ENCODE measurements at places on chromosomes 2 and 18.

DNA sequence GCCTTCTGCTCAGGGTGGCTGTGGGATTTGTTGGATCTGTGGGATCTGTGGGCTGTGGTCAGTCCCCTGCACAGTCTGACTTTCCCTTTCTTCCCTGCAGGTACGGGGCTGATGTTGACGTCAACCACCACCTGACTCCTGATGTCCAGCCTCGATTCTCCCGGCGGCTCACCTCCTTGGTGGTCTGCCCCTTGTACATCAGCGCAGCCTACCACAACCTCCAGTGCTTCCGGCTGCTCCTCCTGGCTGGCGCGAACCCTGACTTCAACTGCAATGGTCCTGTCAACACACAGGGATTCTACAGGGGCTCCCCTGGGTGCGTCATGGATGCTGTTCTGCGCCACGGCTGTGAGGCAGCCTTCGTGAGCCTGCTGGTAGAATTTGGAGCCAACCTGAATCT lies 17.5 kb downstream of the ASB1 start:
- no peak for DNase-seq

DNA sequence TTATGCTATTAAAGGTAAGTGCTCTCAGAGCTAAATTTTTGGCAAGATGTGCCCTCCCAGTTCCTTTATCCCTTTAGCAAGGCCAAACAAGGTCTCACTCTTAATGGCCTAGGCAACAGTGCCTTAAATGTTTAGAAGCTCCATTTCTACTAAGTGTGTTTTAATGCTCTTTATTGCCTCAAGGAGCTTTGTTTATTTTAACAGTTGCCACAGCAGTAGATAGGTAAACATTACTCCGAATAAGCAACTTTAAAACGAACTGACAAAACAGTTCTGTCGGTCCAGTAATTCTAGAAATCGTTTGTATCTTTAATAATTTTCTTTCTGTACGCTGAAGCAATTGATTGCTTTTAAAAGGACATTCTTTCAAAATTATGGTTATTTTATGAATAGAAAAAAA lies 74.5 kb downstream of the PIEZO2 start:
- no peak for DNase-seq

- no peak for DNase-seq
Measured at GRCh38 chr2:172226244-172227061, 123.8 kb upstream of the DLX2 start.

DNA sequence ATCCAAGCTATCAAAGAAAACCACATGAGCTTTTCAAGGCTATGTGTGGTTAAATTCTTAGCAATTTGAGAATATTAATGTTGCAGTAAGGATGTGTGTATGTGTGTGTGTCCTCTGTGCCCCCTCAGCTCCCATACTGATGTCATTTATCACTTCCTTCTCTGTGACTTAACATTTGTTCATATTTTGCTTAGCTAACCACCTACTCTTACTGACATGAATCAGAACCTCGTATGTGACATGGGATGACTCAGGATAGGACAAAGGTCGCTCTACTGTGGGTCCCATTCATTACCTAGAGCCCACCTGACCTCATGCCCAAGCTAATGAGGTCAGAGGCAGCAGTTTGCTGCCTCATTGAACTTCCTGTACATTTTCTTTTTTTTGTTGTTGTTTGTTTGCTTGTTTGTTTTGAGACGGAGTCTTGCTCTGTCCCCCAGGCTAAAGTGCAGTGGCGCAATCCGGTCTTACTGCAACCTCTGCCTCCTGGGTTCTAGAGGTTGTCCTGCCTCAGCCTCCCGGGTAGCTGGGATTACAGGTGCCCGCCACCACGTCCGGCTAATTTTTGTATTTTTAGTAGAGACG lies 36.3 kb downstream of the MOGAT1 start:
- no peak for DNase-seq

GRCh38 chr18:9102508-9103375 lies at the start of gene NDUFV2:
Gene NDUFV2, plus strand, starts transcription at chr18:9102699. Its CDS starts 45 bp downstream, at chr18:9102744.
- peak; percentile 92 for DNase-seq

GRCh38 chr2:69465513-69466456 lies 28.6 kb upstream of the NFU1 start:
- DNase-seq, result no peak

GRCh38 chr2:240598311-240598911 lies 11.9 kb downstream of the CAPN10 start:
- DNase-seq, result no peak

GRCh38 chr2:236051351-236051750 lies 116.8 kb downstream of the GBX2 start:
- DNase-seq, result no peak

GRCh38 chr2:206311026-206311425 lies 36.6 kb downstream of the ZDBF2 start:
- no peak for DNase-seq

GRCh38 chr18:23249348-23249747 lies 114.1 kb downstream of the CABLES1 start:
- no peak for DNase-seq

DNA sequence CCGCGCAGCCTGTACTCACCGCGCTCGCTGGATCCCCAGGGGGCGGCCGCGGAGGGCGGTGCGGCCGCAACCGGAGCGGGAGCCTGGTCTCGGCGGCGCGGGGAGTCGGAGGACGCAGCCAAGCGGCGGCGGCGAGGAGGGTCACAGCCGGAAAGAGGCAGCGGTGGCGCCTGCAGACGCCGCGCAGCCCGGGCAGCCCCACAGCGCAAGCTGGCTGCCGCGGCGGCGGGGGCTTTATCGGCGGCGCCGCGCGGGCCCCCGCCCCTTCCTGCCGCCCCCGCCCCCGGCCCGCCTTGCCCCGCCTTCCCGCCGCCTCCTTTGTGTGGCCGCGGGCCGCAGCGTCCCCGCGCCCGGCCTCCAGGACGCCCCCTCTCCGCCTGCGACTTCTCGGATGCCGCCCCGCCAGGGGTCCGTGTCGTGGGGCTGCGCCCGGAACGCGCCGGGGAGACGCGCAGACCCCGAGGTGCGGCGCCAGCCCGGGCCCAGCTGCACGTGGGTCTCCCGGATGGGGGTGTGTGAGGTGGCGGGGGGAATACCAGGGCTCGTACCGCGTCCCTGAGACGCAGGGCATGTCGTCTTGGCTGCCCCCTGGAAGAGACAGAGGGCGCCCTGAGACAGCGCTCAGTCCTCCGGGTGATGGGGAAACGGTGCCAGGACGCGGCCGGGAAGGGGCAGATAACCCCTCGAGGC lies at the start of gene SERPINE2:
Gene SERPINE2, minus strand, starts transcription at position 207 of the 690 bp plus-strand sequence. CDS start 37,386 bp downstream, outside the sequence.
- DNase-seq, result peak; percentile 14

DNA sequence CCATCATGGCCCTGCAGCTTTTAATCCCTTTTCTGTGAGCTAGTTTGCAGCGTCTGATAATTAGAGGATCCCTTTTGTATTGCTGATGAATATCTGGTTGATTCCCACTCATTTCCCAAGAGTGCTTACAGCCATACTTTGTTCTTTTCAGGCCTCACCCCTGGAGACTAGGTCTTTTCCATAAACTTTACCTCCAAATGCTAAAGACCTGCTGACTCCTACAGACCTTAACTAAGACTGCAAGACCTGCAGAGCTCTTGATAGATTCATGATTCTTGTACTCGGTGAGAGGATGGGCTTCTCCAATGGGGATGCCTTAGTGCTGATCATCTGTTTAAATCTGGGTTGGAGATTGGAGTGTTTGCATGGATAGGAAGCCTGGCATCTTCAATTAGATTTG lies 33.1 kb upstream of the DYNAP start:
- no peak for DNase-seq

DNA sequence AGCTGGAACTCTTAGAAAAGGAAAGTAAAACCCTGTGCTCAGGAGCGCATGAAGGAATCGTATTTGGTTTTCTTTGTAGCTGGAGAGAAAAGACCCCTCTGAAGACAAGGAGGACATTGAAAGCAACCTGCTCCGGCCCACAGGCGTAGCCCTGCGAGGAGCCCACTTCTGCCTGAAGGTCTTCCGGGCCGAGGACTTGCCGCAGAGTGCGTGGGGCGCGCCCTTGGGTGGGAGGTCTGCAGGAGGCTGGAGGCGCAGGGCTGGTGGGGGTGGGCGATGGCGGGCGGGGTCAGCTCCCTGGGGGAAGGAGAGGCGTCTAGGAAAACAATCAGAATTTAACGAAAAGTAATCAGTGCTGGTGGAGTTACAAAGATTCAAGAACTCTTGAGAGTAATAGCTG lies 72.8 kb downstream of the DYSF start:
- DNase-seq, result no peak

DNA sequence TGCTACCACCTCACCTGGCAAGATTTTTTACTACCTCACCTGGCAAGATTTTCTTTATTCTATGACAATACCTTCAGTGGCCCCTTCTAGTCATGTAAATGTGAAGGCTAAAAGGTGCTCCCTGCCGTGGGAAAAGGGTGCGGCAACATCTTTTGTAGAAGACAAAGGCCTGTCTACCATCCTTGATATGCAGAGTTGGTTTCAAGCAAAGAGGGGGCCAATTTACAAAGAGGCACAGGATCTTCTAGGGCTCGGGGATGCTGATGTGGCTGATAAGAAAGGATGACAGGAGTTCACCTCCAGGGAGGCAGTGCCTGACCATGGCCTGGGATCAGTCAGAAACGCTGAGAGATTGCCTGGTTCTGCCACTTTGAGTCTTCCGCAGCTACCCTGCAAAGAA lies 165.4 kb upstream of the SLC1A4 start:
- no peak for DNase-seq

GRCh38 chr2:227460070-227460485 lies 11.9 kb upstream of the AGFG1 start:
- DNase-seq, result peak; percentile 78

GRCh38 chr2:75041731-75042600 lies 83.5 kb downstream of the POLE4 start:
- no peak for DNase-seq

DNA sequence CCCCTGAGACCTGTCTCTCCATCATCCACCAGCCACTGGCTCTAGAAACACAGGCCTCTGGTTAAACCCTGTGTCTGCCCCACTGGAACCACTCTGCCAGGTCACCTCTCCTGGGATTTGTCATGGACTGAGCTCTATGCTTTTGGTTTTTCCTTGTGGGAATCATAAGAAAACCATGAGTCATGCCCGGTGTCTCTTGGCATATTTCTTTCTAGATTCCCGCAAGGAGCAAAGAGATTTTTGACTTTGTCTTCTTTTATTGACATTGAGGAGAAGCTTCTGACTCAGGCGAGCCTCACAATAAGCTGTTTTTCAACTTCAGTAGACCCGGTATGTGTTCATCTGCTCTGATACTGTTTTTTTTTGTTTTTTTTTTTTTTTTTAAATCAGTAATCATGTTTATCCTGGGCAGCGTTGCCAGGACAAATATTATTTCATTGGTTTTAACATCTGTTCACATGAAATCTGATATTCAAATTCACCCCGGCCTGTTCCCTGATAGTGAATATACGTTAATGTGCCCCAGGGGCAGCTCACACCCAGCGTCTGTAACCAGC lies 207.1 kb downstream of the ACKR3 start:
- DNase-seq, result no peak

GRCh38 chr2:233351423-233351822 lies 2.9 kb upstream of the DGKD start:
- no peak for DNase-seq

DNA sequence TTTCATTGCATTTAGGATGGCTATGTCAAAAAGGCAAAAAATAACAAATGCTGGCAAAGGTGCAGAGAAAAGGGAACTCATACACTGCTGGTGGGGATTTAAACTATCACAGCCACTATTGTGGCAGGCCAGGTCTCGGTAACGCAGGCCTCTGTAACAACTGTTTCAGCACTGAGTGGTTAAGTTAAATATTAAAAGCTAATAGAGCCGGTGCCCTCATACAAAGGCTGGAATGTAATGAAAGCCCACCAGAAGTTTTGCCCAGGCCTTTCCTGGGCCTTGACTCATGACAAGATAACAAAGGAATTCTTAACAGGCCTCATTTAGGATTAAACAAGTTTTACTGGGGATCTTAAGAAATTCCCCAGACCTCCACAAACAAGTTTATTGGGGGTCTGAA lies 10.7 kb downstream of the MERTK start:
- DNase-seq, result no peak

- no peak for DNase-seq
Measured at GRCh38 chr2:213627835-213628460, 343.7 kb downstream of the SPAG16 start.

DNA sequence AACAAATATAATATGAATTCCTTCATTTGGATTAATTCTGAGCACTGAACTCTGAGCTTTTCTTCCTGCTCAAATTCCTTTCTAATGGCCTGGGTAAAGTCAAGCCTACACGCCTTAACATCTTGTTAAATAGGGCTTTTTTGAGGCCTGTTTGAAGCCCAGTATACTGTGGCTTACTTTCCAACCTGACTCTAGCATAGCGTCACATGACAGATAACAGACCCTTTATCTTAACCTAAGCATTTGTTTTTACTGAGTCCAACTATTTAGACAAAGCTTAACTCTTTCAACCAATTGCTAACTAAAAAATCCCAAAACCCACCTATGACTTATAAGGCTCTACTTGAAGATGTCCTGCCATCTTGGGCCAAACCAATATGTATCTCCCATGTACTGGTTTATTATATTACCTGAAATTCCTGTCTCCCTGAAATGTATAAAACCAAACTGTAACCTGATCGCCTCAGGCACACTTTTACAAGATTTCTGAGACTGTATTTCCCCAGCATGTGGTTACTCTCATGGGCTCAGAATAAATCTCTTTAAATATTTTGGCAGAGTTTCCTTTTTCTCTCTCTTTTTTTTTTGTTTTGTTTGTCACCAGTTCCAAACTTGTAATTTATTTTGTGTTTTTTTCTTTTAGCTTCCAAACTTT lies 271.1 kb upstream of the VWC2L start:
- no peak for DNase-seq

GRCh38 chr18:37252854-37253393 lies 312.7 kb downstream of the CELF4 start:
- no peak for DNase-seq

DNA sequence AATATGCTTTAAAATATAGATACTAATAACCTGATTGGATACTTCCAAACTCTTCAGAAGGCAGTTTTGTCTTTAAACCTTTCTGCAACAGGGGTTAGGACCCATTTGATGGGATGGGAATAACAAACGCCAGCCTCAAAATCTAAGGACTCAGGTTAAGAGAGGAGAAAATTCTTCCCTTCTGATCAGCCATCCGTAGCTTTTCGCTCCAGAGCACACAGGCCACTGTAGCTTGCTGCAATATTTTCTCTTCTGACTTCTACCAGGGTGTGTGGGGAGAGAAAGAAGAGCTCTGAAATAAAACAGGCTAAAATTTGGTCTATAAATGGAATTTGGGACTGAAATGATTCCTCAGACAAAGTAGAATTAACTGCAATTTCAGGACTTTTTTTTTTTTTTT lies 95.1 kb downstream of the ALPK2 start:
- DNase-seq, result no peak

DNA sequence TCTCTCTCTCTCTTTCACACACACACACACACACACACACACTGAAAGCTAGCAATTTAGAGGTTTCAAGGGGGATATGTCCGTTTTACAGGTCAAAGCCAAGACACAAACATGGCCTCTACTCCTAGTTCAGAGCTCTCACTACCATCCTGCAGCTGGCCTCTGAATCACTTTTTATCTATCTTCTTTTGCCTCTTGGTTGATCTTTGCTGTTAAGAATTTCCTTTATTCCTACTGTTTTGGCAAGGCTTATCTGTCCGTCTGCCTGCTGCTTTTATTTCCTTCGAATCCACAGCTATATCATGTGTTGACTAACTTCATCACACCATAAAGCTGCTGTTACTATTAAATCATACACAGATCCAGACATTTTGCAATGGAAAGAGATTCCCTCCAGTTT lies 543.0 kb downstream of the PLCL1 start:
- no peak for DNase-seq
